ENCODE measurements at places on chromosomes 2 and 18. TPM values are rescaled to one million over a fixed set of nuclear protein-coding genes. Genes with fewer than 3 reads are reported as not detected.

The HAAO gene
- total RNA-seq: 1.3 TPM

The NTSR2 gene
- not detected for total RNA-seq

The SLC4A5 gene
- total RNA-seq: 0.41 TPM

The PPM1G gene
- total RNA-seq: 79.0 TPM
